ENCODE measurements at places on chromosomes 5 and 9.

DNA sequence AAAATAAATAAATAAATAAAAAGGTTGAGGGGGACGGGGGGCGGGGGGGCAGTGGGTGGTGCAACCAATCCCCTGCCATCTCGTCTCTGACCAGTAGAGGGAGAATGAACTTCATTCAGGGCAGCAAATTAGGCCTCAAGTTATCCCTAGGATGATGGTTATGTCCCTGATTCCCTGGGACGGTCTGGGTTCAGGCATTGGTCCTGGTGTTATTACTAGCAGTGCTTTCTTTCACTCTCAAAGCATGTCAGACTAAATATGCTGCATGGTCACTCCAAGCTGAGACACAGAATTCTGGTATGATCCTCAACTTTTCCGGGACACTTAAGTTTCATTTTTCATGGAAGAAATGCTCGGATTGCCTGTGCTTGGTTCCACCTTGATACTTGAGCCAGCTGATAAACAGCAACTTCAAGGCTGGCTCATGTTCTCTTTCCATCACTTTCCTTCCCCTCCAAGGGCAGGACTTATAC, 59.4 kb downstream of the DAP start:
- no peak for DNase-seq

DNA sequence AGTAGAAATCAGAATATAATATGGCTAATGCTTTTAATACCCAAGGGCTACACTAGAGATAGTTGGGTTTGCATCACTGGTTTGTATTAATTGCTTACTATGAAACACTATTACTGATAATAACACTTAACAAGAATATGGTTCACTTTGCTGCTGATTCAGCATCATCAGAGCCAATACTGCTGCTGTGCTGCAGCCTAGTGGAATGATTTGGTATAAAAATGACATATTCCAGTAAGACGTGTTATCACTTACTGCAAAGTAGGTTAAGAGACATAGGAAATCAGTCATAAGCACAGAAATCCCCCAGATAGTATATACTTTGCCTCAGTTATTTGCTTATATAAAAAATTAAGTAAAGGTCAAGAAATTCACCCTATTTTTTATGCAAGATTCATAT, 2.8 kb downstream of the CDH10 start:
- no peak for DNase-seq

- no peak for DNase-seq
These were observed 17.8 kb downstream of the TICAM2 start for GRCh38 chr5:115584501-115584900.

- DNase-seq: peak; percentile 33
These were observed 812 bp downstream of the SREK1 start for GRCh38 chr5:66144834-66145390.

DNA sequence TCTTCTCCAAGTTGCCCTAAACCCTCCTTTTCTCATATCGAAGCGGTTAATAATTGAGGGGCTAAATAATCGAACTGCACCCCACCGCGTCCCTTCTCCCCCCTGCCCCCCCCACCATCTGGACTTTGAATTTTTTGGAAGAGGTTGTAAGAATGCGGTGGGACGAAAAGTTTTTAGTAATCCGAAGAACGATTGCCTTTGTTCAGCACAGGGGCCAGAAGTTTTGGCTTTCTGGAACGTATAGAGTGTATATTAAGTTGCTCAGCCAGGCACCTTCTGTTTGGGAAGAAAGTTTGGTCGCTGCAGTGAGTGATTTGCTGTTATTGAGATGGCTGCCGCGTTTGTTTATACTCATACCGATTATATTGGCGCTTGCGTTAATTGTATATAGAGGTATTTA, 518 bp downstream of the ERBIN start:
- no peak for DNase-seq

DNA sequence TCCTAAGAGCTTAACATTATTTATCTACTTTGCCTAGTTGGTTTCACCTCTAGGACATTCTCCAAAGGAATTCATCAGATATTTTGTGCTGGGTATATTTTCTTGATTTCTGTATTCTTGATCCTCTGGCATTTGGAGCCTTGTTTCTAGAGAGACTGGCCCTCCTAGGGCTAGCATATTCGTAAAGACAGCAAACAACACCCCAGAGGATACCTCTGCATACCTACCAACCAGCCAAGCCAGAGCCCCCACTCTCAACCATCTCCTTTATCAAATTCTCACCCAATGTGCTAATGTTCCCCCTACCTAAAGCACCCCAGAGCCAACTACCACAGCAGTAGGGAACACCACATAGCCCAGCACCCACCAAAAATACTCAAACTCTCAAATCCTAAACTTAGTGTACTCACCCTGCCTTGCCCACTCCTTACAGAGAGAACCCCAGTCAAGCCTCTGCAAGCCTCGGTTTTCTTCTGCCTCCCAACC, 149.5 kb downstream of the SEMA5A start:
- DNase-seq: no peak

DNA sequence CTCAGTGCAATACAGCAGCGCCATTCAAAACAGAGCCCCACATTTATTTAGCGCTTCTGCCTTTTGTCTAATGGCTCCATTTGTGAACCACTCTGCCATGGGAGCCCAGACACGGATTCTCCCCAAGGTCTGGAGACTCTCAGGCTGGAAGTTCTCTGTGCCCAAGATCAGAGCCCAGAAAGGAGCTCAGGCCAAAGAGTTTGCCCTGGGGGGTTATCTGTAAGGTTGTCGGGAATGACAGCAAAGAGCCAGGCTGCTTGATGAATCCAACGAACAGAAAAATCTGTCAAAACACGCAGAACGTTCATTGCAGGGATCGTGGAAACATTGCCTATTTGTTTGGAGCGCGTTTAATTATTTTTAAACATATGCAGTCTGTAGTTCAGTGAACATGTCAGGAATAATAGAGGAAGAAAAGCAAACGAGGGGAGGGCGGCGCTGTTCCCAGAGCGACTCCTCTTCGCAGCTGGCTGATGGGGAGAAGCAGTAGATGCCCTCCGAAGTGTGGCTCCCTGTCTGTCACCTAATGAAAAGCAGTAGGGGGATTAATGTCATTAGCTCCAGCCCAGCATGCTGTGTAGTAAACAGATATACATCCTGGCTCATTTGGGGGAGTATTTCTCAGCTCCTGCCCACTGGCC, 464.9 kb upstream of the MPDZ start:
- no peak for DNase-seq

GRCh38 chr5:85293145-85293785, 908.6 kb upstream of the EDIL3 start:
- DNase-seq: no peak

- DNase-seq: no peak
These were observed 43.8 kb downstream of the ADAMTS16 start for GRCh38 chr5:5183933-5184332.

DNA sequence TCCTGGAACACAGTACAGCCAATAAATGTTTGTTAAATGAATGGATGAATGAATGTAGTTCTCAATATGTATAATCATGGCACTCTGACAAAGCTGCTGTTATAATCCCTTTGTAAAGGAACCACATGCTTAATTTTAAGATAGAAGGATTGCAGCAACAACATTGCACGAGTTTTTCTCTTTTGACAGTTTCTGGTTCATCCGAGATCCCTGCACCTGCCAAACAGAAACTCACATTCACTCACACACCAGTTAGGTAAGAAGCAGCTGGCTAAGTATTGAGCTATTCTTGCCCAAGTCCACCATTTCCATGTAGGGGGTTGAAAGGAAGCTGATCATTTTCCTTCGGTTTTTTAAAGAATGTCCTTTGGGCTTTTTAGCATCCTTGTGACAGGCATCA, 133.7 kb upstream of the MAP1B start:
- DNase-seq: no peak

- no peak for DNase-seq
These were observed 968 bp downstream of the NKD2 start for GRCh38 chr5:1009359-1010180.

DNA sequence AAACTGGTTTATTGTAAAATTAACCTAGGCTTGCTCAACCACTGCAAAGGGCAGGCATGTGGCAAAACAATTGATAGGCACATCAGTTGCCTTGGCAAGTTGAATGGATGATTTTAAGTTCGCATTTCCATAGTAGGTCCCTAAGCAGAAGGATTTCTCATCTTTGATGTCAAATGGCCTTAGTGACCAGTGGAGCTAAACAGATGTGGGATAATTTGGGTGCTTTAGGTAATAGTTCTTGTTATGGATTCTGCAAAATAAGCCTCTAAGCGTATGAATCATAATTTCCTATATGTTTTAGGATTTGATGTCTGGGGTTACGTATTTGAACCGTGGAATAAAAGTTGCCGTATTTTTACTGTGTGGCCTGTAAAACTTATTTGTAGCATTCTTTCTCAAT, 182.4 kb downstream of the CD180 start:
- no peak for DNase-seq

DNA sequence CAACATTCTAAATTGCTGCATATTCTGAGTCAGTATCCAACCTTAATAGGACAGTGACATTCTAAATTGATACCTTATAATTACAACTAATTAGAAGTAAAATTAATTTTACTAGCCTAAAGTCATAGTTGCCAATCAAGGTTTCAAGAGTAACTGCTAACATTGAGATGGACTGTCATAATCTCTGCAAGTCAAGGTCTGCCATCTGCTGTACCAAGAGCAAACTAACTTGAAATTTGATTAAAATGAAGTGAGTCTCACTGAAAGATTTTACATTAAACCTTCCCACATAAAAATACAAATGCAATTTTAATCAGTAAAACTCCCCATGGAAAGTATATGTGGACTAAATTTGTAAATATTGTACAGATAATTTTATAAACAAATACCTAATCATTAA, 235.3 kb downstream of the PRDM9 start:
- no peak for DNase-seq

DNA sequence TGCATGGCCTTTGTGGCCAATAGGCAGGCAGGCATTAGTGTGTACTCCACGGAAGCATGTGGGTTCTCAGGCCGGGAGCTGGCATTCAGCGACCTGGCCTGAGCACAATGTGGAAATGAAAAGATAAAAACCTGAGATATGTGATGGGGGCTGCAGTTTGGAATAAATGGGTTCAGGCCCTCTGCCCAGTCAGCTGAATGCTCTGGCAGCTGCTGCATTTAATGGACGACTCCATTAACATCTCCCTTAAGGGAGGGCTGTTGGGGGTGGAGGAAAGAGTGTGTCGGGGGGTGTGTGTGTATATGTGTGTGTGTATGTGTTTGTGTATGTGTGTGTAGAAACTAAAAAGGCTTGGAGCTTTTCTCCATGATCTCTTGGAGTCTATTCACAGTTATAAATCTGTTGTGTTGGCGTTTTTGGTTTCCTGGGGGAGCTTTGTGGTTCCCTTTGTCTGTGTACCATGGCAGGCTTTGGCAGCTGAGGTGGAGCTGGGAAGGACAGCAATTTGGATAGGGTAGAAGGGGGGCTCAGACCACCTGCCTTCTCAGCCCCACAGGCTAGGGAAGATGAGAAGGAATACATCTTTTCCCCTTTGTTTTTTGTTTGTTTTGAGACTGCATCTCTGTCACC, 27.3 kb upstream of the HSPA9 start:
- no peak for DNase-seq

GRCh38 chr9:121023064-121023463, 27.0 kb downstream of the C5 start:
- DNase-seq: no peak

GRCh38 chr5:142925795-142926194, 155.6 kb downstream of the ARHGAP26 start:
- DNase-seq: no peak

DNA sequence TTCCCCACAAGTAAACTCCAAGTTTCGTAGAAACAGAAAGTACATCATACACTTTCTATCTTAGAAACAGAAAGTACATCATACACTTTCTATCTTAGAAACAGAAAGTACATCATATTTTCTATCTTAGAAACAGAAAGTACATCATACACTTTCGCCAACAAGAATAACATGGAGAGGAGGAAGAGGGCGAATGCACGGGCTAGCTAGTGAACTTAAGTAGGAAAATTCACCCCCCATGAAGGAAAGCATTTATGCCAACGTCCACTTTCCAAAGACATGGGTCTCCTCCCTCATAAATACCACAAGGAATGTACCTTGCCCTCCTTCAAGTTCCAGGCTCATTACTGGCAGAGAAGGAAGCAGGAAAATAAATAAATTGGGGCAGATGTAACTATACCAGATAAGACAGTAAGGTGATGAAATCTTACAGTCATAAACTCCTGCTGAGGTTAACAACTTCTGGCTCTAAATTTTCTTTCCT, 64.7 kb downstream of the FRMD3 start:
- DNase-seq: peak; percentile 1

GRCh38 chr5:129001841-129002526, 36.7 kb downstream of the SLC27A6 start:
- DNase-seq: no peak

- DNase-seq: no peak
These were observed 345.9 kb upstream of the NUDT12 start for GRCh38 chr5:103908336-103909080.

DNA sequence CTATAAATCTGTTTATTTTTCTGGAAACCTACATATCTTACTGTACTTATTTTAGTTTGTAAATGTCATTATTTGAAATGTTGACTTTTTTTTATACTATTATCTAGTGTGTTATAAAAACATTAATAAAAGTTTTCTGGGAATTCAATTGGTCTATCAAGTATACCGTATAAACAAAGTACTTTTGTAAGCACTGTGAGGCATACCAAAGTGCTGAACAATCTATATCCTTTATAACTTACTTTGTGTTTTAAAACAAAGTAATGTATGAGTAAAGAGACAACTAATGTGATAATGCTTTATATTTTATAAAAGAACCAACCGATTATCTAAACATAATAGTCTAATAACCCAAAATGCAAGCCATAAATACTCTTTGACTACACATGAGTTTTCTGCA, 23.1 kb downstream of the EDIL3 start:
- DNase-seq: no peak

GRCh38 chr5:37889612-37890317, 49.9 kb upstream of the GDNF start:
- DNase-seq: no peak

GRCh38 chr5:24899180-24899579, 254.4 kb upstream of the CDH10 start:
- DNase-seq: no peak

GRCh38 chr5:57601996-57602395, 119.4 kb upstream of the ACTBL2 start:
- no peak for DNase-seq

DNA sequence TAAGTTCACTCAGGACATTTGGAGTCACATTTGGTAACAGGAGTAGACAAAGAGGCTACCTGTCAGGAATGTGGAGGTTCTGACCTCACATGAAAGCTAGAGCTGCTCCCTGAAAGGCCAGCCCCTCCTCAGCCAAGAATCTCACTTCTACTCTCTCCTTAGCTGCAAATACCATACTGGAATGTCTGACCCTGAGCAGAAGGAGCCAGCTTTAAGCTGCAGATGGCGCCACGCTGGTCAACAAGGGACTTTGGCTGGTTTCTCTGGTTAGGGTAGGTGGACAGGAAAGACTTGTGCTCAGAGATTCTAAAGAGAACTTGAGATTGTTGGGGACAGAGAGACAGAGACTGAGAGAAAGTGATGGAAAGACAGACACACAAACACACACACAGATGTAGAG, 21.9 kb downstream of the ASTN2 start:
- DNase-seq: no peak

- no peak for DNase-seq
These were observed 220.0 kb downstream of the TSSK1B start for GRCh38 chr5:113214606-113215323.

DNA sequence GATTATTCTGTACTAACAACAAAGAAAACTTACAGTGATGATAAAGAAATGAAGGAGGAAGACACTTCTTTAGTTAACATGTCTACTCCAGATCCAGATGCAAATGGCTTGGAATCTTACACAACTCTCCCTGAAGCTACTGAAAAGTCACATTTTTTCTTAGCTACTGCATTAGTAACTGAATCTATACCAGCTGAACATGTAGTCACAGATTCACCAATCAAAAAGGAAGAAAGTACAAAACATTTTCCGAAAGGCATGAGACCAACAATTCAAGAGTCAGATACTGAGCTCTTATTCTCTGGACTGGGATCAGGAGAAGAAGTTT, 67.9 kb downstream of the VCAN start:
- DNase-seq: no peak

All from GM19239 (cell line).